Immature natural killer cell (primary cell): ENCODE measurements at places on chromosomes 12 and 14. TPM values are rescaled to one million over a fixed set of nuclear protein-coding genes. Genes with fewer than 3 reads are reported as not detected.

DNA sequence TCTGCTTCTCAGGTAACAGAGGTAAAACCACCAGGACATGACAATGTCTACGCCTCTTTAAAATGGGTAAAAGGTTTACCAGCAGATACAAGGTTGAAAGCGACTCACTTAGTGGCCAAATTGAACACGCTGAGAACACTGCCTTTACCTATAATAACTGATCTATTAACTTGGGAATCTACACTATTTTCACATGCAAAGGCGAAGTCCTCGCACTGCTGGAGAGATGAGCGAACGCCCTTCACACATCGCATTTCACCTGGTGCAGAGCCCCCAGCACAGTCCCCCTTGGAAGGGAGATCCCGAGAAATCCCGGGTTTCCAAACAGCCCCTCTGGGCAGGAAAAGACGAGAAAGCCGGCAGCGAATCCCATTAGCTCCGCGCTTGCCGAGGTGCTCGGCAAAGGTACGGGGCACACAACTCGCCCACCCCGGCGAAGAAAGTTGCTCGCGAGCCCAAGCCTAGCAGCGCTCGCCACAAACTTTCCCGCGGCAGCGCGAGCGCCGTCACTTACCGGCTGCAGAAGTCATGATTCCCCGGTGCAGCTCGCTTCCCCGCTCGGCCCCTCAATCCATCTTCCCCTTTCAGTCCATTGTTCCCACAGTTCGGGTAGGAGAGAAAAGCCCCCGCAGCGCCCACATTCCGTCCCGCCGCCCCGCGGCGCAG, 423 bp downstream of the FGD6 start:
- peaks cover 23% of the 10 kb centered on the region for H3K4me1 ChIP-seq
- no peaks in the 10 kb centered on the region for H3K36me3 ChIP-seq
- H3K27me3 ChIP-seq = peaks cover 2% of the 10 kb centered on the region
- no peak for DNase-seq
- peak overlapping the region; percentile 97 for H3K4me3 ChIP-seq

DNA sequence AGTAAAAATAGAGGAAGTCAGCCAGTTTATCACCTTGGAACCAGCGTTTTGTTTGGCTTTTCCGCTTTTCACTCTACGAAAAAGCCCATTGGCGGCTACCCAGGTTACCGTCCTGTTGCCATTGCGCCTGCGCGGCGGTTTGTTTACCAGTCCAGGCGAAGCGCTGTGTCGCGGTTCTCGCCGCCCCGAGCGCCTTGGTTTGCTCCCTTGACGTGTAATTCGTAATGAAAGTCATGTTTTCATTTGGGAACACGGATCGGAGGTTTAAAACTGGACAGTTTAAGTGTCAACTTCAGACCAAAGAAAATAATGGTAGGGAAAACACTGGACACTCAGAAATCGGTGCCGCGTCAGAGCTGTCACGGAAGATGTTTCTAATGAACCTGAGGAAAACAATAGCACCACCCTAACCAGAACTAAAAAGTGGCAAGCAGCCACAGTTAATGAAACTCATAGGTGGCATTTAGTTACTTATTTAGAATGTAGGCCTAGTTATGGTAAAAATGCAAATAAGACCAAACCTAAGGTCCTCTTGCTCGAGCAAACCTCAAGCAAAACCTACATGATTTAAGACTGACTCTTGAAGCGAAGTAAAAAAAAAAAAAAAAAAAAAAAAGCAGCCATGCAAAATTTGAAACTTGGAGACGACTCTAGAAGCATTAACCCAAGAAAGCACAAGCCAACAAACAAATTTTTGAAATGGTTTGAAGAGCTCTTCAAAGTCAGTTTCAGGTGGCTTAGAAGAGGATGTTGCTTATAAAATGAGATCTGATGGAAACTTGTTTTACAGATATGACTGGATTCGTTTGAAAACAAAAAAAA, 790 bp upstream of the GPR19 start:
- peak overlapping the region; percentile 100 for H3K27ac ChIP-seq
- H3K4me1 ChIP-seq = peaks cover 20% of the 10 kb centered on the region
- peaks cover 20% of the 10 kb centered on the region for H3K27me3 ChIP-seq
- no peaks in the 10 kb centered on the region for H3K36me3 ChIP-seq

DNA sequence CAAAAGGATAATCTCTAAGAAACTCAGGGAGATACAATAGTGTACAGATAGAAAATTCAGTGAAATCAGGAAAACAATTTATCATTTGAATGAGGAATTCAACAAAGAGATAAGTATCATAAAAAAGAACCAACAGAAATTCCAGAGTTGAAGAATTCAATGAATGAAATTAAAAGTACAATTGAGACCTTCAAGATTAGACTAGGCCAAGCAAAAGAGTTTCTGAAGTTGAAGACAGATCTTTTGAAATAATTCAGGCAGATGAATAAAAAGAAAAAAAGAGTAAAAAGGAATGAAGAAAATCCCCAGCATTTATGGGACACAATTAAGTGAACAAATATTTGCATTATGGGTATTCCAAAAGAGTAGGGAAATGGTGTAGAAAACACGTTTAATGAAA, 412.6 kb downstream of the TMEM121 start:
- H3K27me3 ChIP-seq = peaks cover 13% of the 10 kb centered on the region
- H3K27ac ChIP-seq = no peak overlapping the region

DNA sequence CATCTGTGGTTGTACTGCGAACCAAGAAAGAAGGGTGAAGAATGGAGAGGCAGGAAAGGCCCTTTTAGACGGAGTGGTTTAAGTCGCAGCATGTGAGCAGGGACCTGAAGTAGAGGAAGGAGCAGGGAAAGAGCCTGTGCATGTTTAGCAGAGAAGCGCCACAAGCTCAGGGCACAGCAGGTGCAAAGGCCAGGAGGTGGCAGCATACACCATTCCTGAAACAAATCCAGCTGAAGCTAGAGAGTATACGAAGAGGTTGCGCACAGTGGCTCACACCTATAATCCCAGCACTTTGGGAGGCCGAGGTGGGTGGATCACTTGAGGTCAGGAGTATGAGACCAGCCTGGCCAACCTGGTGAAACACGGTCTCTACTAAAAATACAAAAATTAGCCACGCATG, 49.9 kb downstream of the HELB start:
- H3K4me1 ChIP-seq = no peaks in the 10 kb centered on the region
- H3K36me3 ChIP-seq = peaks cover 36% of the 10 kb centered on the region
- no peak overlapping the region for H3K27ac ChIP-seq
- no peaks in the 10 kb centered on the region for H3K27me3 ChIP-seq
- no peak for DNase-seq
- H3K4me3 ChIP-seq = no peak overlapping the region

GRCh38 chr12:110248096-110248447, 33.0 kb upstream of the ATP2A2 start:
- no peaks in the 10 kb centered on the region for H3K36me3 ChIP-seq
- H3K4me1 ChIP-seq = no peaks in the 10 kb centered on the region
- no peak overlapping the region for H3K27ac ChIP-seq
- DNase-seq = no peak
- H3K27me3 ChIP-seq = no peaks in the 10 kb centered on the region
- no peak overlapping the region for H3K4me3 ChIP-seq

- peak; percentile 56 for DNase-seq
- H3K4me1 ChIP-seq = peaks cover 17% of the 10 kb centered on the region
- H3K27me3 ChIP-seq = peaks cover 2% of the 10 kb centered on the region
- H3K36me3 ChIP-seq = no peaks in the 10 kb centered on the region
- H3K4me3 ChIP-seq = no peak overlapping the region
Measured at GRCh38 chr12:108457006-108457733, 57.9 kb upstream of the FICD start.

DNA sequence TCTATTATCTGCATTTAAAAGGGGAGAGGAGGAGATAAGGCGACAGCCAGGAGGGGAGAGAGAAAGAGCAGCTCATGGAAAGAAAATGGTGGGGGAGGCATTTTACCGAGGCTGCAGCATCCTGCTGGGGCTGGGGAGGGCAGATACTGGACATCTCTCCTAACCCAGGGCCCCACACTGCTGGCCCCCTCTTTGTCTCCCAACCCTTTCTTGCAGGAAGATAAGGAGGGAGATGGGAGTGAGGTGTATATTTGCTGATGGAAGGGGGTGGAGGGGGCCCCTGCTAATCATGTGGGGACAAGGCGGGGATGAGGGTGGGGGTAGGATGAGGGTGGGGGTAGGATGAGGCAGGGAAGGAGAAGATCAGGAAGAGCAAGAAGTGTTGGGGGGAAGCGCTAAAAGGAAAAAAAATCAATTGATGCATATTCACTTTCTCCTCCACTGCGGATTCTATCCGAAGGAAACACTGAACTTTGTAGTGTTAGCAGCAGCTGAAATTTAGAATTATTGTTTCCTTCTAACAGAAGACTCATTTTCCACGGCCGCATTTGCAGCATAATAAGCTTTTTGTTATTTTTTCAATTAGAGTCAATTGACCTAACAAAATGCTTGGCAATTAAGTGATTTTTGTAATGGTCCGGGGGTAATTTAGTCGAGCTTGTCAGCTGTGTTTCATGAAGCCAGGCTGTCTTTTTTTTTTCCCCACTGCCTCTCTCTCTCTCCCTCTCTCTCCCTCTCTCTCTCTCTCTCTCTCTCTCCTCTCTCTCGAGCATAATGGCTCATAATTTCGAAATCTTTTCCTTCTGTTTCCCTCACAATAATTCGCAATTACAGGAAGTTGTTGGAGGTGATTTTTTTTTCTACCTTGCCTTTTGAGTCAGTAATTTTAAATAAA, 1134.6 kb downstream of the BCL11B start:
- no peak overlapping the region for H3K27ac ChIP-seq
- H3K36me3 ChIP-seq = no peaks in the 10 kb centered on the region
- peaks cover 42% of the 10 kb centered on the region for H3K4me1 ChIP-seq
- peaks cover 3% of the 10 kb centered on the region for H3K27me3 ChIP-seq

- no peak overlapping the region for H3K27ac ChIP-seq
- no peaks in the 10 kb centered on the region for H3K27me3 ChIP-seq
- H3K4me3 ChIP-seq = no peak overlapping the region
Measured at GRCh38 chr14:31078766-31079165, 52.6 kb upstream of the STRN3 start.

DNA sequence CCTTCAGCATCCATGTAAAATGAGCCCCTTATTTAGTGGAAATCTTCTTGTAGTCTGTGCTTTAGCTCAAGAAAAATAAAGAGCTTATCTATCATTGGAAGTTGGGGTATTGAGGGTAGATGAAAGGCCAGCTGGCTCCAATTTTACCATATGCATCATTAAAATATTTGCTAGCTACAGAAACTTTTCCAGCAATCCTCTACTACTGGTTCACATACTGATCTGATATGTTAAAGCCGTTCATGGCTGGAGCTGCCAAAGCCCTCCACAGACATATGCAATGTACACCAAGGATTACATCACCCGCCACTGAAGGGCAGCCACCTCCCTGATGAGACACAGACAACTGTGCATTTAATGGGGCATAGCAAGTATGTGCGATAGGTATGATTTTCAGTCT, 1205.3 kb downstream of the GALC start:
- DNase-seq = no peak
- no peaks in the 10 kb centered on the region for H3K36me3 ChIP-seq
- no peaks in the 10 kb centered on the region for H3K27me3 ChIP-seq
- no peaks in the 10 kb centered on the region for H3K4me1 ChIP-seq

GRCh38 chr12:91406920-91407341, 224.3 kb upstream of the DCN start:
- no peak overlapping the region for H3K4me3 ChIP-seq
- no peak overlapping the region for H3K27ac ChIP-seq
- H3K4me1 ChIP-seq = no peaks in the 10 kb centered on the region
- H3K27me3 ChIP-seq = peaks cover 2% of the 10 kb centered on the region

DNA sequence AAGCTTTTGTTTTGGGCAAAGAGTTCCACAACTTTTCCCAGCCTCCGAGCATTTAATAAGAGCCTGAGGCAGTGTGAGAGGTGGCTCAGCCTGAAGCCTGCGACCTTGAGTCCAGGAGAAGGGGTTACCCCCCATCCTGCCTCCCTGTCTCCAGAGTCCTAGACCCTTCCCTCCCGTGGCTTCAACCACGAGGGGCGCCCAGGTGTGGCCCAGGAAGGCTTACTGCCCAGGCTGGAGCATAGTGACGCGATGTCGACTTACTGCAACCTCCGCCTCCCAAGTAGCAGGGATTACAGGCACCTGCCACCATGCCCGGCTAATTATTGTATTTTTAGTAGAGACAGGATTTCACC, 641 bp downstream of the LRRC43 start:
- H3K4me1 ChIP-seq = peaks cover 40% of the 10 kb centered on the region
- no peaks in the 10 kb centered on the region for H3K36me3 ChIP-seq
- peaks cover 10% of the 10 kb centered on the region for H3K27me3 ChIP-seq
- DNase-seq = no peak
- peak overlapping the region; percentile 90 for H3K4me3 ChIP-seq

GRCh38 chr14:88191605-88192004, 131.5 kb downstream of the KCNK10 start:
- H3K27ac ChIP-seq = no peak overlapping the region
- H3K4me1 ChIP-seq = peaks cover 5% of the 10 kb centered on the region
- H3K36me3 ChIP-seq = no peaks in the 10 kb centered on the region
- H3K27me3 ChIP-seq = no peaks in the 10 kb centered on the region
- no peak overlapping the region for H3K4me3 ChIP-seq
- no peak for DNase-seq

DNA sequence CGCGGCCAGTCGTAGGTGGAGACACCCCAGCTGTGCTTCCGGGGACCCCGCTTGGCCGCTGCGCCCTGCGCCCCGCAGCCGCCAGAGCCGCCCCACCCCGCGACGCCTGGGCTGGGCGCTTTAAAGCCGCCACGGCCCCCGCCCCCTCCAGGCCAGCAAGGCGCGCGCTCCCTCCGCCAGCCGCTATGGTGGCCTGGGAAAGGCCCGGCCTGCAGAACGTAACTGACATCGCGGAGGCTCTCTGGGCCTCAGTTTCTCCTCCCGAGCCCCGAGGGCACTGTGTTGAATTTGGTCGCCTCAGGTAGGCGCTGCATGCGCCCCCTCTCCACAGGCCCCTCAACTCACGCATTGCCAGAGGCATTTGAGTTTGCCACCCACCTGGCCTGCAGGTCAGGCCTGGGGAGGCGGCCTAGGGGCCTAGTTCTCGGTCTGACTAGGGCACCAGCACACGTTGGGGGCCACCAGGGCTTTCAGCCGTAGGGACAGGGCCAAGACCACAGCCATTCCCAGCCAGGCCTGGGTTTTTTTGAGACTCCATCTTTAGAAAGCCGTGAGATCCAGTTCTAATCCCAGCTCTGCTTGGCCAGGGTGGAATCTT, at the start of gene NGB:
Gene NGB, minus strand, starts transcription at position 94 of the 598 bp plus-strand sequence. CDS start 269 bp downstream, outside the sequence.
- H3K27ac ChIP-seq = no peak within 1 kb of the TSS
- H3K4me3 ChIP-seq = no peak within 1 kb of the TSS
- H3K36me3 ChIP-seq = no peaks in the 10 kb centered on the region
- no peak for DNase-seq

DNA sequence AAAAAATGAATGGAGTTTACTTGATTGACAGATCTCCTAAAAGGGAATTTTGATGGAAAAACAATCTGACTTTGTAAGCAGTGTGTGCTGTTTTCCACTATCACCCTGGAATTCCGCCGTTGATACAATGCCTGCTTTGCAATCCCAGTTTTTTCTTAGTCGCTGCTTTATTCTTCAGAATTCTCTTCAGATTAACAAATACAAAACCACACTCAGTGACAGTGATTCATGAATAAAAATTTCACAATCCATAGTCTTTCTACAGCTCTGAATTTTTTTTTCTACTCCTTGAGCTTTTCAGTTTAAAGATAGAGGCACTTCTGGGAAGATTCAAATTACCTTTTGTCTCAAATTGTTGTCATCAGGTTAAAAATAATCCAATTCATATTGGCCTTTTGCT, 44.6 kb upstream of the KITLG start:
- no peak overlapping the region for H3K4me3 ChIP-seq
- no peak overlapping the region for H3K27ac ChIP-seq
- no peaks in the 10 kb centered on the region for H3K4me1 ChIP-seq
- no peak for DNase-seq

Gene SLC6A15
- polyA plus RNA-seq = not detected

Gene COCH
- 3.1 TPM for polyA plus RNA-seq

Gene CD163
- polyA plus RNA-seq = not detected

Gene BCL11B
- 3.1 TPM for polyA plus RNA-seq

Gene MMP17
- not detected for polyA plus RNA-seq

Gene OR11G2
- polyA plus RNA-seq = not detected

Gene CIT
- polyA plus RNA-seq = 0.75 TPM

Gene DLGAP5
- not detected for polyA plus RNA-seq

Gene DDN
- polyA plus RNA-seq = not detected

Gene TMEM117
- polyA plus RNA-seq = 2.0 TPM

Gene AQP6
- not detected for polyA plus RNA-seq

Gene KRT72
- polyA plus RNA-seq = not detected

Gene CPNE6
- polyA plus RNA-seq = not detected
